Colonic mucosa (tissue), 4 donors: ENCODE measurements at places on chromosomes 1 and 21. TPM values are rescaled to one million over a fixed set of nuclear protein-coding genes. Genes with fewer than 3 reads are reported as not detected.

DNA sequence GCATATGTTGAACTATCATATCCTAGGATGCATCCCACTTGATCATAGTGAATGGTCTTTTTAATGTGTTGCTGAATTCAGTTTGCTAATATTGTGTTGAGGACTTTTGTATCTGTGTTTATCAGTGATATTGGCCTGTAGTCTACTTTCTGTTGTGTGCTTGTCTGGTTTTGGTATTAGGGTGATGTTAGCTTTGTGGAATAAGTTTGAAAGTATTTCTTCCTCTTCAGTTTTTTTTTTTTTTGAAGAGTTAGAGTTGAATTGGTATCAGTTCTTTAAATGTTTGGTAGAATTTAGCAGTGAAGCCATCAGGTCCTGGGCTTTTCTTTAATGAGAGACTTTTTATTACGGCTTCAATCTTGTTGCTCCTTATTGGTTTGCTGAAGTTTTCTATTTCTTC is 162.3 kb downstream of the VAV3 start:
- no peak for DNase-seq

DNA sequence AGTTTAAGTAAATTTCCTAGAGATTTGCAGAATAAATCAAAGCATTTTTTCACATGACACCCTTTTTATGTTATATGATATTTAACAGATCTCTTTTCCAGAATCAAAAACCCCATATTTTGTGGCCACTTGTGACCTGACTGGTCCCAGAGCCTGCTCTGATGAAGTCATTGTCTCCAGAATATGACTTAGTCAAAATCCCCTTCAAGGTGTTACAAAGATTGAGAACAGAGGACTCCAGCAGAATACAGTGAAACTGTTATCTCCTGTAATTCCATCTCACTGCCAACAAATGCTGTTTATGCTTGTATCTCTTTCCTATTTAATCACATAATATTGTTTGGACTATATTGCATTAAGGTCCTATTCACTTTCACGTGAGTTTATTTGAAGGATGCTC is 25.6 kb downstream of the RGS1 start:
- DNase-seq = no peak

- no peak for DNase-seq
These were observed 9.2 kb upstream of the PLA2G4A start for GRCh38 chr1:186819563-186819962.

DNA sequence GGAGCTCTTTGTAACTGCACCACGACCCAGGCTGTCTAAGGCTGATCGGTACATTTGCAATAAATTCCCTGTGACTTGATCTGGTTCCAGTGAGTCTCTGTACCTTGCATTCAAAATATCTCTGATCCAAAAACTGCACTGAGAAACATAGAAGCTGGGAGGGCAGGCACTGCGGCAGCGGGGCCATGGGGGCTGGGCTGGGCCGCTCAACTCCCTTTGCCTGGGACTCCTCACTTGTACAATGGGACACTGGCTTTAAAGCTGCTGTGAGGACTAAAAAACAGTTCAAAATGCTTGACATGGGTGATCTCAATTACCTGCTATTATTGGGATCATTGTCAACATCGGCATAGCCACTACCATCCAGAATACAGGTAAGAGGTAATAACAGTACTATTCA is 644.0 kb downstream of the AJAP1 start:
- no peak for DNase-seq

GRCh38 chr1:172818841-172819527 is 160.1 kb downstream of the FASLG start:
- DNase-seq = no peak

DNA sequence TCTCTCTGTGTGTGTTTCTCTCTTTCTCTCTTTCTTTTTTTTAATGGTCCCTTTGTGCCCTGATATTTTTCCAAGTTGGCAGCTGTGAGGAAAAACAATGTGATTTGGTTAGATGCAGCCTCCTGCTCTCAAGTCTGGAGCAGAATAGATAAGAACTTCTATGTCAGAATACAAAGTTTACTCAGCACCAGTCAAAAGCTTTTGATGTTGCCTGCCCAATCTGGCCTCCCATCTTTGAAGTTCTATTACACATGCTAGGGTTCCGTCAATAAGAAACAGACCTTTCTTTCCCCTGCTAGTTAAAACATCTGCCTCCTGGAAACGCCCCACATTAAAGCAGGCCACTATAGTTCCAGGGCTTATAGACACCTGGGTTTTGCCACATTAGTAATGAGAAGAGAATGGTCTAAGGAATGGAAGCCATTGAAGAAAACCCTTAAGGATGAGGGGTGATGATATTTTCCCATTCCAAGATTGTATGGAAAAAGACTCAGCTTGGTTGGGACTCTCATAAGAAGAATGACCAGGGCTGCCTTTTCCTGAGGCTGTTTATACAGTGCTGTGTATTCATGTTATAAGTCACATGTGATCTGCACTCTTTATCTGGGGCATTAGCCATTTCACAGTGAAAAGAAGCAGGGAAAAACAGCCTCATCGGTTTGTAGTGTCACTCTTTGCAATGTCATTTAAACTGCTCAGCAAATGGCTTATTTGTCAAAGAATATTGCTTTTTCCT is 414.7 kb upstream of the PROX1 start:
- DNase-seq = peak; percentile 26

GRCh38 chr1:27634177-27634984 is 604 bp downstream of the FGR start:
- no peak for DNase-seq

- no peak for DNase-seq
These were observed 39.4 kb upstream of the CD55 start for GRCh38 chr1:207282058-207282457.

DNA sequence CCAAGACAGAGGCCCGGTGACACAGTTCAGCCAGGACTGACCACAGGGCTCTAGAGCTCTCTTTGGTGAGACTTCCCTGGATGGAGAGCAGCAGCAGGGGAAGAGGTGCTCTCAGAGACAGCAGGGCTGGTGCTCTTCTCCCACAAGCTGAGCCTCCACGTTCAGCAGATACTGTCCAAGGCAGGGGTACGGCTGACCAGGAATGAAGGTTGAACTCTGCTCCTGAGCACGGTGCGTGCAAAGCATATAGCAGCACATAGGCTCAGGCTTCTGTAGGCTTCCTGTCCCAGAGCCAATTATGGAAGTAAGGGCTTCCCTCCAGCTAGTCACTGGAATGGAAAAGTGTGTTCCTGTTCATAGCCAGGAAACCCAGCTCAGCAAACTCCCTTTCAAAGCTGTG is 23.9 kb downstream of the DMBX1 start:
- DNase-seq = no peak

DNA sequence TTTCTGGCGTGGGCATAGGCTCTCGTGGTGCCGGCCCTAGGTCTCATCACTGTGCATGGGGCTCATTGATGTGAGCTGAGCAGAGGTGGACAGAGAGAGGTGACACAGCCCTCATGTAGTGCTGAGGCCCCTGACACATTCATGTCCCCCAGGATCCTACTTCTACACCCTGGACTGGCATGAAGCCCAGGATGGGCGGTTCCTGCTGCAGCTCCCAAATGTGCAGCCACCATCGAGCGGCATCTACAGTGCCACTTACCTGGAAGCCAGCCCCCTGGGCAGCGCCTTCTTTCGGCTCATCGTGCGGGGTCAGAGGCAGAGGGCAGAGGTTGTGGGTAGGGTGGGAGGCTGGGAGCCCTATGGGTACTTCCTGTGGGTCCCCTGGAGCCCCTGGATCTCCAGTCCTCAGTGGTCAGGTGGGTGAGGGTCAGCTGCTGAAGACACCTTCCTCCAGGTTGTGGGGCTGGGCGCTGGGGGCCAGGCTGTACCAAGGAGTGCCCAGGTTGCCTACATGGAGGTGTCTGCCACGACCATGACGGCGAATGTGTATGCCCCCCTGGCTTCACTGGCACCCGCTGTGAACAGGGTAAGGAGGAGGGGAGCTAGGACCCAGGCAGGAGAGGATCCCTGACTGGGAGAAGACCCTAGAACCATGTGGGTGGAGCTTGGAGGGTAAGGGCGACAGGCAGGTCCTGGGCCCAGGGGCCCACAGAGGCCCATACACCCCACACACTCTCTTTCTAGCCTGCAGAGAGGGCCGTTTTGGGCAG is 6.1 kb downstream of the TIE1 start:
- DNase-seq = no peak

DNA sequence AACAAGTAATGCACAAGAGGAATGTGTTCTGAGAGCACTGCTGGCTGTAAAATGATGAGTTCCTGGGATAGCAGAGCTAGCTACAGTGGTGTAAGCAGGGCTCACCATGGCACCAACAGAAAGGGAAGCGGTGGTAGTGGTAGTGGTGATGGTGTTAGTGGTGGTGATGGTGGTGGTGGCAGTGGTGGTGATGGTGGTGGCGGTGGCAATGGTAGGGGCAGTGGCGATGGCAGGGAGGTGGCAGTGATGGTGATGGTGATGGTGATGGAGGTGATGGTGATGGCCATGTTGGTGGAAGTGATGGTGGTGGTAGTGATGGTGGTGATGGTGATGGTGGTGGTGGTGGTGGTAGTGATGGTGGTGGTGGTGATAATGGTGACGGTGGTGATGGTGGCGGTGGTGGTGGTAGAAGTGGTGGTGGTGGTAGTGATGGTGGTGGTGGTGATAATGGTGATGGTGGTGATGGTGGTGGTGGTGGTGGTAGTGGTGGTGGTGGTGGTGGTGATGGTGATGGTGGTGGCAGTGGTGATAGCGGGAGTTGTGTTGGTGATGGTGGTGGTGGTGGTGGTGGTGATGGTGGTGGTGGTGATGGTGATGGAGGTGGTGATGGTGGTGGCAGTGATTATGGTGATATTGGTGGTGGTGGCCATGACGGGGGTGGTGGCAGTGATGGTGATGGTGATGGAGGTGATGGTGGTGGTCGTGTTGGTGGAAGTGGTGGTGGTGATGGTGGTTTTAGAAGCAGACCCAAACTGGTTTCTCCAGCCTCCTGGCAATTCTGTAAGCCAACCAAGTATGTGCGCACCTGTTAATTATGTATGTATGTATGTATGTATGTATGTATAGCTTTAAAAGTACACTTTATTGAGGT is 254.1 kb downstream of the TRABD2B start:
- no peak for DNase-seq

DNA sequence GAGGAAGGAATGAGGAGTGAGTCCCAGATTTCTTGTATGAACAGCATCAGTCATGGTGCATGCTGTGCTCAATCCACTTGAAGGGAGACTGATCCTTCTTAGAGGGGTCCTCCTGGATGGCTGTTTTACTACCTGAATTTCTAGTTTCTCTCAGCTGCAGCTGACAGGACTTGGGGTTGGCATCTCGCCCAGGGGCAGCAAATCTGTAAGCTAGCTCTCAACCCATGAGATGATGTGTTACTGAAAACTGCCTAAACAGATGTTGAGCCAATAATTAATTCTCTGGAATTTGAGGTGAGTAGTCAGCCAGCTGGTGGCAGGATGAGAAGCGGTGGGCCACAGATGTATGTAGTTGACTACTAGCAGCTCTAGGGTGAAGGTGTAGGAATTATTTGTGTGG is 19.6 kb downstream of the BACH1 start:
- no peak for DNase-seq

DNA sequence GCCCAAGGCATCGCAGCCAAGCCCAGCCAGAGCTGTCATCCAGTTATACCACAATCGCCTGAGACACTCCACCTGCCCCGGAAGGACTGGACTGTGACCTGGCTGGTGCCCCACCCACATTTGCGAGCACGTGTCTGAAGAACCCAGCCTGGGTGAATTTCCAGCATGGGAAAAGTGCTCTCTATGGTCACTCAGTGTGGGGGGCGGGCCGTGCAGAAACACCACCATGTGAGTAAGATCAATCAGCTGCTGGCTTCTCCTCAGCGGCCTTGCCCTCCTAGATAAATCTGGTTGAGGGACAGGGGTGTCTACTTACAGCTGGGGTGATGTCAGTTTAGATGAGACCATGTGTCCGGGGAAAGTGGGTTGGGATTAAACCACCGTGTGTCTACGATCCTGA is 44.8 kb downstream of the URB1 start:
- DNase-seq = peak; percentile 53

DNA sequence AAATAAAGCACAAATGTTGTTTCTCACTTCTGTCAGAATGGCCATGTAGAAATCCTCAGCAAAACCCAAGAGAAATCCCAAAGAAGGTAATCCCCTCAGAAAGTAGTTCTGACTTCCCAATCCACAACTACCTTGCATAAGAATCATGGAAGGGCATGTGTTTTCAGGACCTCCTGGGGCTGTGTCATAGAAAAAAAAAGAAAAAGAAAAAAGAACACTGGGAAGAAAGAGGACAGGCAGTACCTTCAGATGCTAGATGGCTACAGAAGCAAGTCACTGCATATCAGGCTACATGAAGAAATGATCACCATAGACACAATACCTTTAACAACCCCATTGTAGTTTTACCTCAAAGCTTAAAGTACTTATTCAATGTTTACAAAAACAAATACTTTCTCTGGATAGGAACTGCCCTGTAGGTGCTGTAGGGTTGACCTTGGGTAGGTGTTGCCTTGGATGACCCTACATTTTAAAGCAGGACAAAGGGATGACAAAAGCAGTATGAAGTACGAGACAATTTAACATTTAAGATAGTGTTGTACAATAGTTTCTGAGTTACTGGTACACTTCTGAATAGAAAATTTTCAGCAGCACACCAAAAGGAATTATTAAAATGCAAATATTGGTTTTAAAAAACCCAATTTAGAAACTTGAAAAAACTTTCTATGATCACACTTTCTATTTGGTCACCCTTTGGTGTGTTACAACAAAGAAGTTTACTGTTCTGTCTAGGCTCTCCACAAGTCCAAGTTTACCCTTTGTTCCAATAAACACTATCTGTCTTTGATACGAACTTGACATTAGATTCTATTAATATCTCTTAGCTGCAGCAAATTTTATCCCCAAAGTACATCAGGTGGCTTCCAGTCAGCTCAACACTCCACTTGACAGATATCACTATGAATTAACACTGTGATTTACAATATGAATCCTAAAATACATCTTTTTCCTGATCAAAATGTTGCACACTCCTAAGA is 5.0 kb downstream of the TRIT1 start:
- no peak for DNase-seq

DNA sequence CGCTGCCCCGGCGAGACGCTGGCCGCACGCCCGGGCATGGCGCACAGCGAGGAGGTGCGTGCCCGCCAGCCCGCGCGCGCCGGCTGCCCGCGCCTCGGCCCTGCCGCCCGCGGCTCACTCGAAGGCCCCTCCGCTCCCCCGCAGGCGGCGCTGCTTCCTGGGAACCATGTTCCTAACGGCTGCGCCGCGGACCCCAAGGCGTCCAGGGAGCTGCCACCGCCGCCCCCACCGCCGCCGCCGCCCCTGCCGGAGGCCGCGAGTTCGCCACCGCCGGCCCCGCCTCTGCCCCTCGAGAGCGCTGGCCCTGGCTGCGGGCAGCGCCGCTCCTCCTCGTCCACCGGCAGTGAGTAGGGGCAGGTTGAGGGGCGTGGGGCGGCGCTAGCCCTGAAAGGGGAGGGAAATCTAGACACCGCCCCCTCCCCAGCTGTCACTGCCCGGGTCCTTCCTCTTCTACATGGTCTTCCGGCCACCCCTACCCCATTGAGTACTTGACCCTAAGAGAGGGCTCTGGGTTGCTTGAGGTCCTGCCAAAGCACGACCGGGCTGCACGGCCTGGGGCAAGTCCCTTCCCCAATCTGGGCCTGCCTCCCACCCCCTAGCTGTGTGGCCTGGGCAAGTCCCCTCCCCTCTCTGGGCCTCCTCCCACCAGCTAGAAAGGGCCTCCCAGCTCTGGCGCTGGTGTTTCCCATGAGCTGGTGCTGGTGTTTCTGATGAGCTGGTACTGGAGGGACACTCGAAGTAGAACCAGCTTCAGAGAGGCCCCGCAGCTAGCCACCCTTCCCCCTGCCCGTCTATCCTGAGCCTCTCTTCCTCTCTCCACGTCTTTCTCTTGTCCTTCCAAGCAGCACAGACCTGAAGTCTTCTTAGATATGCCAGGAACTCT is 17.0 kb downstream of the TNFRSF25 start:
- no peak for DNase-seq

The NUAK2 gene
- 21.2 TPM for total RNA-seq

The SLC16A4 gene
- 0.79 TPM for total RNA-seq

The COL16A1 gene
- 9.0 TPM for total RNA-seq

The KRTAP13-2 gene
- total RNA-seq = 2.3 TPM

The GMEB1 gene
- 14.0 TPM for total RNA-seq
